ENCODE measurements at places on chromosomes 16 and 17.

DNA sequence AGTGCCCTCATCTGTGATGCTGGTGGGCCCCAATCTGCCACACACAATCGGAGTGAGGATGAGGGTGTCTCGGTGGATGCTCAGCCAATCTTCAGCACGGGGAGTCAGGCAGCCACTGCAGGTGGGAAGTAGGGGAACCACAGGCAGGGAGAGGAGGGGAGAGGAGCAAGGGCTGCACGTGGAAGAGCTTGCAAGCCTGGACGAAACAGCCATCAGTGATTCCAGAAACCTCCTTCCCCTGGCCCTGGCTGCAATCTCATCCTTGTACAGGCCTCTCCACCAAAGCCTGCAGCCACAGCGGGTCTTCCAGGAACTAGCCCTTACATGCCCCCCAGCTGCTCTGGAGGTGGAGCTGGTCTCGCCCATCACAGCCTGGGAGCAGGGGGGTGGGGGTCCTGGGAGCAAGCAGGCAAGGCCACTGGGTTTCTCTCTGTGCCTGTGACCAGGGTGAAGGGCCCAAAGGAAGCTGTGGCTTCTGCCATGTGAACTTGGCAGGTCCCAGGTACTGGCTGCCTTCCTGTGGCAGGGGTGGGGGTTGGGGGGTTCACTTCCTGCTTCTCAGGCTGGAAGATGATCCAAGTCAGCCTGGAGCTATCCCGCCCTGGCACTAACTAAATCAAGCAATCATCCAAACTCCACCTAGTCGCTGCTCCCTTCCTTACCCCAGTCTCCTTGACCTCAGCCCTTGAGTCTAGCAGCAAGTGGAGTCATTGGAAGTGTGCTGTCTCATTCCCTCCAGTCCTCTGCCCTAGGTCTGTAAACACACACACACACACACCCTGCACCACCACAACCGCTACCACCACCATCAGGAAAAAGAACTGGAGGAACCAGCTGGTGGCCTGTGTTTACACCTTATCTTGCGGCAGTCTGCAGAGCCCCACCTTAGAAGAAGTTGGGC lies 29.4 kb upstream of the MLKL start:
- no peak for DNase-seq

DNA sequence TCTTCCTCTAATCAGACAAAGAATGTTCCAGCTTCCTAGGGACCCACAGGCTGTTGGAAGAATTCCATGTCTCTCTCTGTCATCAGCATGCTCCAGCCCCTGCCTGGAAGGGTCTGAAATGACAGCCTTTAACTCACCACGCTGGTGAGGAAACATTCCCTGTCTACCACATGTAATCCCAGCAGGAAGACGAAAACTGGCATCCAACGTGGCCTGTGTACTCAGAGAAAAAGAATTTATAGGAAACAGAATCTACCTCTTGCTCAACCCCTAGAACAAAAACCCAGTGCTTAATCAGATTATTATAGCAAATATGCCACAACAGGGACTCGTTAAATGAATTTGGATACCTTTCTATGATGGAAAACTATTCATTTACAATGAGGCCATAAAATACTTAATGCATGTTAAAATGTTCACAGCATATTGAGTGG lies 147.3 kb upstream of the FOXF1 start:
- DNase-seq = no peak

- DNase-seq = no peak
Observed at GRCh38 chr17:56142781-56143180, 10.5 kb upstream of the ANKFN1 start.

DNA sequence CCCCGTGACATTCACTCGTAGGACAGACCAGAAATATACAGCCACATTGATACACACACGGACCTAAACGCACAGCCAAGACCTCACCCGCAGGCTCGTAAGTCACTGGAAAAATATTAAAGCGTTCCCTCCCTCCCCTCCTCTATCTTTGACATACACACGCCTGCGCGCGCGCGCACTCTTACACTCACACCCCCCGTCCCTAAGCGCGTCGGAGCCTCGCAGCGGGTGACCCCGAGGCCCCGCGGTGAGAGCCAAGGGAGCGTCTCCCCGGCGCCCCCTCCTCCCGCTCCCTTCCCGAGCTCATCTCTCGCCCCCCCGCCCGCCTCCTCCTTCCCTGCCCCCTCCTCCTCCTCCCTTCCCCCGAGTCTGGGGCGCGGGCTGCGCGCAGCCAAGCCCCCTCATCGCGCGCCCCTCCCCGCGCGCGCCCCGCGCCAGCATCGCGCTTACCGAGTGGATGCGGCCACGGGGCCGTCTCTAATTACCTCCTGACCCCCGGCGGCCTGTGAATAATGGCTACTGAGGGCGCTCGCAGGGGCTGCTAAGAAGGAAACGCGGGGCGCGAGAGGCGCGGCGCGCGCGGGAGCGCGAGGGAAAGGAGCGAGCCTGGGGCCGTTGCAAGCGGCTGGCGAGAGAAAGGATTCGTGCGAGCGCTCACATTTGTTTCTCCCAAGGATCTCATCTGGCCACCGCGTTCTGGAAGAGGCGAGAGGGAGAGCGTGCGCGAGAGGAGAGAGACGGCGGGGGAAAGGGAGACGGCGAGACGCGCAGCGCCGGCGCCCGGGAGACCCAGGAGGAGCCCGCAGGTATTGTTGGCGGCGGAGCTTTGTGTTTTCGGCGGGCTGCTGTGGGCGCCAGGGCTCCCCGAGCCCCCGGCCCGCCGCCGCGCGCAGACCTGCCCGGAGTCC lies 42.4 kb downstream of the RAI1 start:
- DNase-seq = no peak

- DNase-seq = no peak
Observed at GRCh38 chr16:70680495-70681381, 5.1 kb downstream of the MTSS2 start.
